ENCODE measurements at places on chromosomes 3 and 15.

GRCh38 chr3:178586076-178586475, 49.8 kb downstream of the KCNMB2 start:
- no peak for DNase-seq

- DNase-seq, result no peak
Measured at GRCh38 chr3:196533260-196533681, 18.1 kb upstream of the SMCO1 start.

- DNase-seq, result no peak
Measured at GRCh38 chr3:15384510-15385237, 42.7 kb downstream of the METTL6 start.

GRCh38 chr3:159271799-159272512, 470.1 kb downstream of the MFSD1 start:
- no peak for DNase-seq

DNA sequence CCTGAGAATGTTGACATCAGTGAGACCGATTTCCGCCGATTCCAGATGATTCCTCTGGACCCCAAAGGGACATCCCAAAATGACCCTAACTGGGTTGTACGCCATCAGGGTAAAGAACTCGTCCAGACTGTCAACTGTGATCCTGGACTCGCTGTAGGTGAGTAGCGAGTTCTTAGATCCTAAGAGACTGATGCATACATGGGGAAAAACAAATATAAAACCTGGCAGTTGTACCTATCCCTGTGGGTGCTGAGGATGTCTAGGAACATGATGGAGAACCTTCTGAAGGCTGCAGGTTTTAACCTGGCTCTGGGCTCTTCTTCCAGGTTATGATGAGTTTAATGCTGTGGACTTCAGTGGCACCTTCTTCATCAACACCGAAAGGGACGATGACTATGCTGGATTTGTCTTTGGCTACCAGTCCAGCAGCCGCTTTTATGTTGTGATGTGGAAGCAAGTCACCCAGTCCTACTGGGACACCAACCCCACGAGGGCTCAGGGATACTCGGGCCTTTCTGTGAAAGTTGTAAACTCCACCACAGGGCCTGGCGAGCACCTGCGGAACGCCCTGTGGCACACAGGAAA, 12.3 kb downstream of the THBS1 start:
- DNase-seq, result no peak

- no peak for DNase-seq
Measured at GRCh38 chr3:73046195-73046594, 15.3 kb upstream of the EBLN2 start.

GRCh38 chr15:31080591-31081014, 20.9 kb downstream of the TRPM1 start:
- no peak for DNase-seq

DNA sequence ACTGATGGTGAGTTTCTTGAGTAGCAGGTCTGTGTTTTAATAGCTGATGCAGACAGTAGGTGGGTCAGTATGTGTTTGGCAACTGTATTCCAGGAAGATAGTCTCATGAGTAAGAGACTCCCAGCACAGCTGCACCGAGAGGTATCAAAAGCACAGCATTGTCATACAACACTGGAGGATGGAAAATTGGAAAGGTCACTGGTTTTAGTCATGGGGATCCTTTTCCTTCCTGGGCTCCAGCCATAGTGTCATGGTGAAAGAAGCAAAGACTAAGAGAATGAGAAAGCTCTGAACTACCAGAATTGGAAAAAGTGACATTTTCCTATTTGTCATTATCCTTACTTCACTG, 61.5 kb downstream of the P3H2 start:
- DNase-seq, result no peak

DNA sequence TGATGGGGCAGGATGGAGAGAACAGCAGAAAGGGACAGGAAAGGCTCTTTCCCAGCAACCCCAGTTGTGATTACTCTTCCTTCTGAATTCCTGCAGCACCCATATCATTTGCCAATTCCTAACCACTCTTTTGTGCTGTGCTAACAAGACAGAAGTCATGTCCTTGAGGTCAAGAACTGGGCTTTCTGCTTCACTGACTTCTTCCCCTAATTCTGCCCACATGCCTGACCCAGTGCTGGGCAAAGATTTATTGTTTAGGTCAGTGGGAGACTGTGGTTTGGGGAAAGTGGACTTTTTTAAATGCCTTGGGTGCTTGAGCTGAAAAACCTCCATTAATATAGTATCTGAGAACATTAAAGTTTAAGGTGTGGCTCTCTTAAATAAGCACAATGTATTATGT, 4.2 kb upstream of the EFCAB12 start:
- DNase-seq, result no peak

DNA sequence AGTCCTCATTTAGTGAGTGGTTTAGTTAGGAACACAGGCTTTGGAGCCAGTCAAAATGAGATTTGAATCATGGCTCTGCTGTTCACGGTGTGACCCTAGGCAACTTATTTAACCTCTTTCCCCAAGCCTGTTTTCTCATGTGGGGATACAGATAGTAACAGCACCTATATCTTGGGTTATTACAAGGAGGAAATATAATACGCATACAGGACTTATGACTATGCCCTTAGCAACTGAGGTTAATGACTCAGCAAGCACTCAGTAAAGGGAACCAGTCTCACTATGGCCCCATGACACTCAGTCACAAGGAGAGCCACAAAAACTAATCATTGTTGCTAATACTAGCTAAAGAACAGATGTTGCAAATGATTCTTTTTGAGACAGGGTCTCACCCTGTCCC, 45.9 kb downstream of the SUMF1 start:
- DNase-seq, result no peak

DNA sequence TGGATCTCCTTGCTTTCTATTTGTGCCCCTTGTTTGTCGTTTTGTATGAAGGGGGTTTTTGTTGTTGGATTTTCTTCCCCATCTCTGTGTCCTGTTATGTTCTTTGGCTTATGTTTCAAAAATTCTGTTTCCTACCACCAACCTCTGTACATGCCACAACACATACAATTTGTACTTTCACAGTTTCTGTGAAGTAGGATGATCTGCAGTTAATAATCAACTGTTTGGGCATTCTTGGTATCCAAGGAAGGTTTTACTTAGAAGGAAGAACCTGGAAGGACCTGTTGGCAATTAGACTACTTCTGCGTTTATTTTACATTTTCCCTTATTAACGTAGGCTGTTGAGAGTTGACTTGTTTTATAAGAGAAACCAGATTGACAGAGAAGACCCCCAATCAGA, 8.3 kb downstream of the SETD5 start:
- no peak for DNase-seq

GRCh38 chr3:47794544-47794943, 8.4 kb upstream of the DHX30 start:
- DNase-seq, result no peak

DNA sequence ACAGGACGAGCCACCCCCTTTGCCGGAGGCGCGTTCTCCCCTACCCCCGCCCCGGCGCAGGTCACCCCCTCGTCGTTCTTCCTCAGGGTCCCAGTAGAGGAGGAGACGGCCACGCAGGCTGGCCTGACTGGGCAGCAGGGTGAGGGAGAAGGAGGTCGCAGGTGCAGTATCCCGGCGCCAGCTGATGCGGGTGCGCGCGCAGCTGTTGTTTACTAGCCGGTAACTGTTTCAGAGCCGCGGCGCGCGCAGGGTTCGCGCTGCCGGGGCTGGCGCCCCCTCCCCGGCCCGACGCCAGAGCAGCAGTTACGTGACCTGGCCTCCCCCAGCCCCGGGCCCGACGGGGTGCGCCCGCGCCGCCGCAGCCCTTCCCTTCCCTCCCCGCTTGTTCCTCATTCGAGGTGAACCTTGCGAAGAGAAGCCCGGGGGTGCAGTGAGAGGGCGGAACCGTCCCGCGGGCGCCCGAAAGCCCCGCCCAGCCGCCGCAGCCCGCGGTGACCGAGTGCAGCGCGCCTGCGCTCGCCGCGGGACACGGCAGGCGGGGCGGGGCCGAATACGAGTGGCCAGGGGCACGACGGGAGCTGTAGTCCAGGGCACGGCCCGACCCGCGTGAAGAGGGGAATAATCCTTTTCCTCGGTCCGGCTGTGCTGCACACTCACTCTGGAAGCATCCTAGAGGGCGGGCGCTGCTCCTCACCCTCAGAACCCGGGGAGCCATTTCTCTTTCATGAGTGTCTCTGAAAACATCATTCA, at the start of gene SLC12A6:
Gene SLC12A6, minus strand, starts transcription at position 225 of the 750 bp plus-strand sequence. CDS start 1,101 bp downstream, outside the sequence.
- peak; percentile 91 for DNase-seq

DNA sequence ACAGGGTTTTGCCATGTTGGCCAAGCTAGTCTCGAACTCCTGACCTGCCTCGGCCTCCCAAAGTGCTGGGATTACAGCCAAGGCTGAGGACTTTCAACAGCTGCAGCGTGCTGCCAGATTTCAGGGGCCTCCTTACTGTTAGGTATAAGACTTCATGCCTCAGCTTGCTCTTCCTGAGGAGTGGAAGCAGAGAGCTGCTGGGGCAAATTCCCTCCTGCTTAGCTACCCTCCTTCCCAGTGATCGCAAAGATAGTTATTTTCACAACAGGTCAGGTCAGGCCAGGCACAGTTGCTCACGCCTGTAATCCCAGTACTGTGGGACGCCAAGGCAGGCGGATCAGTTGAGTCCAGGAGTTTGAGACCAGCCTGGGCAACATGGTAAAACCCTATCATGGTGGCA, 2.6 kb upstream of the CPNE9 start:
- DNase-seq, result no peak

GRCh38 chr3:115835946-115836345, 212.6 kb downstream of the GAP43 start:
- no peak for DNase-seq

GRCh38 chr3:143538577-143538981, 309.7 kb downstream of the SLC9A9 start:
- no peak for DNase-seq

GRCh38 chr3:10292505-10293419, at the start of gene GHRL:
Gene GHRL (minus strand): TSS chr3:10292947. CDS start chr3:10290180, 2,767 bp downstream.
- no peak for DNase-seq

Measured in NCI-H2081 (cell line).